ENCODE measurements at places on chromosomes 2 and 18. TPM values are rescaled to one million over a fixed set of nuclear protein-coding genes. Genes with fewer than 3 reads are reported as not detected.

AFTPH gene
- total RNA-seq, result 26.6 TPM

KIF1A gene
- 132 TPM for total RNA-seq

FRZB gene
- total RNA-seq, result 45.5 TPM

TMEM163 gene
- 3.7 TPM for total RNA-seq

SP140 gene
- total RNA-seq, result 0.69 TPM

ACKR3 gene
- 18.8 TPM for total RNA-seq

MOGAT1 gene
- 0.74 TPM for total RNA-seq

All from progenitor cell of endocrine pancreas (in vitro differentiated cells).